IPS DF 19.7 (cell line): ENCODE measurements at places on chromosomes 12 and 14.

DNA sequence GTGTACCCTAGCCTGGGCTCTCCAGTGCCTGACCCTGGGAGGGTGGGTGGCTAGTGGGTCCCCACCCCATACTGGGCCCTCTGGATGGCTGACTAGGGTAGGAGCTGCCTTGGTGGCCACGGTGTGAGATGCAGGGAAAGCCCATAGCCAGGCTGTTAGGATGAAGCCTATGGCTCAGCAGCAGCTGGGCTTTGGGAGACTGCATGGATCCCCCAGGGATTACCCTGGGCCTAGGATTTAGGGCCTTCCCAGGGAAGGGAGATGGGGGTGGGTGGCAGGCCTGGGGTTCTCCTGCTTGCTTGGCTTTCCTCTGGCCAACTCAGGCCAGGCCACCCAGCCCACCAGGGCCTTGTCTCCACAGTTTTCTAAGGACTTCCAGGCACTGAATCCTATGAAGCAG lies 6.3 kb downstream of the GSTZ1 start:
- DNase-seq, result no peak

GRCh38 chr12:97257726-97258125 lies 204.9 kb upstream of the RMST start:
- no peak for DNase-seq

- DNase-seq, result no peak
Observed at GRCh38 chr12:122399592-122400373, 22.7 kb downstream of the CLIP1 start.

DNA sequence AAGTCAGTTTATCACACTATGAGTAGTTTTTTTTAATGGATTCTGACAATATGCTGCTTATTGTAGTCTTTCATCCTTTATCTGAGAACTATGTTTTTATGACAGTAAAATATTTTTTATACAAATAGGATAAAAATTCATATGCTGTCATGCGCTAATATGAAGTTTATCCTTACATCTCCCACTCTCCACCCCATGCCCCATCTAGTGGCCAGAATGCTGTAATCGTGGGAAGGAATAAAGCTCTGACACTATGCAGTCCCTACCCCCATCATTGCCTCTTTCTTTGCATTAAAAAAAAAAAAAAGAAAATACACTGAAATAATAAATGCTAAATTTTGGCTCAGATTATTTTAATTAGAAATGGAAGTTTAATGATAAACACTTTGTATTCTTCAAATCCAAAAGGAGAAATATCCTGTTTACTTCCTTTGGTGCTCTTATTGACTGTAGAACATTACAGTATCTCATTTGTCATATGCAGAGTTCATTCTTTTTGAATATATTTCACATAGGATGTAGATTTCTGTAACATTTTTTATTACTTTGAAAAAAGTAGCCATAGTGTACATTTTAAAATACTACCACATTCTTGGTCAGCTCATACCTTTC lies 145.9 kb upstream of the SLCO1C1 start:
- no peak for DNase-seq
